ENCODE measurements at places on chromosomes 12 and 14.

DNA sequence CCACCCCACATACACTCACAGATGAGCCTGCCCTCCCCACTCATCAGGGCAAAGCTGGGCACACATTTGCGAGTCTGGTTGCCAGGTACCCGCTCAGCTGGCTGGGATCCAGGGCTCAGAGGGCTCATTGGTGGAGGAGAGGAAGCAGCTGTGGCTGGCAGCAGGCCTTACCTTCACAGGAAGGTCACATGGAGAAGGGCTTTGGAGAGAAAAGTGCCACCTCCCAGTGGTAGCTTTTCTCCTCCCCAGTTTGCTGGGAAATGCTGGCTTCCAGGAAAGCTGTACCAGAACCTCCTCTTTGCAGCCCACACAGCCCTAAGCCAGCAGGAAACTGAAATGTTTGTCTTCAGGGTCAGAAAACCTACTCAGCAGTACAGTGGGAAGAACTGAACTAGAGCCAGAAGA is 55.6 kb downstream of the LGMN start:
- DNase-seq, result no peak

DNA sequence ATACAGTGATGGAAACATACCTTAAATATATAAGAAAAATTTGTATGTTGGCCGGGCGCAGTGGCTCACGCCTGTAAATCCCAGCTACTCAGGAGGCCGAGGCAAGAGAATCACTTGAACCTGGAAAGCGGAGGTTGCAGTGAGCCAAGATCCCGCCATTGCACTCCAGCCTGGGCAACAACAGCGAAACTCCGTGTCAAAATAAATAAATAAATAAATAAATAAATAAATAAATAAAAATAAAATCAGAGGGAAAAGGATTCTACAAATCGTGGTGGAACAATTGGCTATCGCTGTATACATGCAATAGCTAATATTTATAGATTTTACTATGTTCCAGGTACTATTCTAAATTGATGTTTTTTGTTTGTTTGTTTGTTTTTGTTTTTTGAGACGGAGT is 1.7 kb upstream of the ATF7 start:
- no peak for DNase-seq

- no peak for DNase-seq
Observed at GRCh38 chr14:63179383-63179782, 24.9 kb upstream of the RHOJ start.

DNA sequence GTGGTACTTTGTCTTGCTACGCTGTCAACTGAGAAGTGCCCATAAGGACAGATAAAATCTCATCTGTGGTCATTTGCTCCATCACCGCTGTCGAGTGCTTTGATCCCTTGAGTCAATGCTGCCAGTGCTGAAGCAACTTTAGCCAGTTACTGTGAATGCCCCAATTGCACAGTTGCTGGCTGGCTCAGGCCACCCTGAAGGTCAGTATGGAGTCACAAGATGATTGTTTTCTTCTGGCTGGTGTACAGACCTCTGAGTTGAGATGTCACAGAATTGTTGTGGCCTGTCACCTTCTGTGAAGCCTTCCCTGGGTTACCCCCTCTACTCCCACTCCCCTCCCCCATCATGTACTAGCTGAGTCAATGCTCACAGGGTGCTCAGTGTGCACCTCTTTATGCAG is 92.9 kb downstream of the PELI2 start:
- no peak for DNase-seq

GRCh38 chr12:41058266-41058665 is 129.9 kb upstream of the PDZRN4 start:
- DNase-seq, result no peak

DNA sequence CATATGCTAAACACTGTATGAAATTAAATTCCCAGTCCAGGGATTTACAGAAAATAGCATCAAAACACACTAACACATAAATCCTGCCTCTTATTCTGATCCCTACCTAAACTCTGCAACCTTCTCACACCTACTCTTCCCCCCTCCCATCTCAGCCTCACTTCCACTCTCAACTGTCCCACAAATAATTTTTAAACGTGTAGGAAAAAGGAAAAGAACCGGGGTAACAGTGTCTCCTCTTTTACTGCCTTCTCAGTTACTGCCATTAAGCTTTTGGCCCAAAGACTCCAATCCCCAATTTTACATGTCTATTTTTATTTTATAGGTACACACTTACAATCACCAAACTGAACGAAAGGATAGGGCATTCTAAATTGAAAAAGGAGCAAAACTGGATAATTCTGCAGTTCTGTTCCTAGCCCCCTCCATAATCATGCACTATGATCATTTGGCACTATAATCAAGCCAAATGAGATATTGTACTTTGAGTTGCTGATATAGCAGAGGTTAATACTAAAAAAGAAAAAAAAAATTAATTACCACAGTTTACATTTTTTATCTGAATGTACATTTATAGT is 2.9 kb downstream of the DUSP16 start:
- no peak for DNase-seq

- no peak for DNase-seq
Observed at GRCh38 chr14:46686652-46687051, 35.1 kb upstream of the RPL10L start.

- no peak for DNase-seq
Observed at GRCh38 chr14:106837870-106838269, 1311.5 kb downstream of the TMEM121 start.

- no peak for DNase-seq
Observed at GRCh38 chr14:101624536-101624935, 63.2 kb downstream of the DIO3 start.

- no peak for DNase-seq
Observed at GRCh38 chr12:57270966-57271470, 20.0 kb upstream of the STAC3 start.

GRCh38 chr12:91986084-91986483 is 159.6 kb downstream of the BTG1 start:
- DNase-seq, result no peak

GRCh38 chr14:77615361-77616132 is 890 bp downstream of the SPTLC2 start:
- no peak for DNase-seq

DNA sequence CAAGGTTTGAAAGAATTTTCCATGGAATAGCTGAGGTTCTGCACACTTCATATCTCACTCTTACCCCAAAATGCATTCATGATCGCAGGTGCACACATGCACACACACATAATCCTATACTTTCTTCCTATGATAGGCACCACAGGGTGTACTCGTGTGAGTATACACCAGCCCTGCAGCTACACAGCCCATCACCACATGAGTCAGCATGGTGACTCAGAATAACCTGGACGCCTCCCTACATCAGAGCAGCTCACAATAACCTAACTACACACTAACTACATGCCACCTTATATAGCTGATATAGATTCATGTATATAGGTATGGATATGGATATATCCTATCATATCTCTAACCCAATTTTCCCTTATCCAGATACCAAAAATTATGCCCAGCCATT is 850.2 kb upstream of the TMEM132C start:
- no peak for DNase-seq

GRCh38 chr14:34329301-34329700 is 132.7 kb downstream of the SPTSSA start:
- no peak for DNase-seq

- DNase-seq, result no peak
Observed at GRCh38 chr14:56168007-56168616, 49.9 kb downstream of the PELI2 start.

- no peak for DNase-seq
Observed at GRCh38 chr12:79194595-79194994, 330.0 kb downstream of the SYT1 start.
